ENCODE measurements at places on chromosomes 5 and 9. TPM values are rescaled to one million over a fixed set of nuclear protein-coding genes. Genes with fewer than 3 reads are reported as not detected.

The PCDHGA7 gene
- 0.31 TPM for total RNA-seq

The TENT4A gene
- 7.7 TPM for total RNA-seq

The MEF2C gene
- not detected for total RNA-seq

The ZFP37 gene
- total RNA-seq: 5.6 TPM

The ANXA2R gene
- 0.95 TPM for total RNA-seq

The NUP188 gene
- total RNA-seq: 54.1 TPM

The SPATA9 gene
- total RNA-seq: not detected

The NIPSNAP3A gene
- 23.8 TPM for total RNA-seq

The CDH10 gene
- total RNA-seq: 0.04 TPM

- no peak overlapping the region for H3K4me3 ChIP-seq
- peak; percentile 7 for DNase-seq
- no peaks in the 10 kb centered on the region for H3K27me3 ChIP-seq
These were observed 431.1 kb downstream of the DTWD2 start for GRCh38 chr5:118557251-118557661.

GRCh38 chr9:126564716-126565115, 49.0 kb upstream of the LMX1B start:
- peaks cover 17% of the 10 kb centered on the region for H3K4me1 ChIP-seq
- no peak for DNase-seq
- no peaks in the 10 kb centered on the region for H3K36me3 ChIP-seq

DNA sequence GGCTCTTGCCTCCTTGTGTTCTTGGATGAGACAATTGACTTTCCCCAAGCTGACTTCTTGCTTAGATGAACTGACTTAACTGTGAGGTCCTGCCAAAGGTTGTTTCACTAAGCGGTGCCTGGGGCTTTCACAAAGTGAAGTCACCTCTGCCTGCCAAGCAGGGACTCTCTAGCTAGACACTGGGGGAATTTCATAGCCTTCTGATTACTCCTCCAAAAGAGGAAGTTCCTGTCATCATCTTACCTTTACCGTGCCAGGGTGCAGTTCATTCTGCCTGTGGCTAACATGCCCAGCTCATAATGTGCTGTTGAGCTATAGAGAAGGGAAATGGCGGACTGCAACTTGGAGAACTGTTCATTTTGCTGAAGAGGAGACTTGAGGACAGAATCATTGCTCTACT, 472.0 kb upstream of the WWC1 start:
- no peaks in the 10 kb centered on the region for H3K36me3 ChIP-seq
- no peaks in the 10 kb centered on the region for H3K4me1 ChIP-seq
- H3K27ac ChIP-seq: no peak overlapping the region
- no peak for DNase-seq
- H3K27me3 ChIP-seq: no peaks in the 10 kb centered on the region
- no peak overlapping the region for H3K4me3 ChIP-seq

GRCh38 chr5:173456751-173457171, 128.5 kb upstream of the STC2 start:
- H3K27me3 ChIP-seq: no peaks in the 10 kb centered on the region
- no peaks in the 10 kb centered on the region for H3K36me3 ChIP-seq

DNA sequence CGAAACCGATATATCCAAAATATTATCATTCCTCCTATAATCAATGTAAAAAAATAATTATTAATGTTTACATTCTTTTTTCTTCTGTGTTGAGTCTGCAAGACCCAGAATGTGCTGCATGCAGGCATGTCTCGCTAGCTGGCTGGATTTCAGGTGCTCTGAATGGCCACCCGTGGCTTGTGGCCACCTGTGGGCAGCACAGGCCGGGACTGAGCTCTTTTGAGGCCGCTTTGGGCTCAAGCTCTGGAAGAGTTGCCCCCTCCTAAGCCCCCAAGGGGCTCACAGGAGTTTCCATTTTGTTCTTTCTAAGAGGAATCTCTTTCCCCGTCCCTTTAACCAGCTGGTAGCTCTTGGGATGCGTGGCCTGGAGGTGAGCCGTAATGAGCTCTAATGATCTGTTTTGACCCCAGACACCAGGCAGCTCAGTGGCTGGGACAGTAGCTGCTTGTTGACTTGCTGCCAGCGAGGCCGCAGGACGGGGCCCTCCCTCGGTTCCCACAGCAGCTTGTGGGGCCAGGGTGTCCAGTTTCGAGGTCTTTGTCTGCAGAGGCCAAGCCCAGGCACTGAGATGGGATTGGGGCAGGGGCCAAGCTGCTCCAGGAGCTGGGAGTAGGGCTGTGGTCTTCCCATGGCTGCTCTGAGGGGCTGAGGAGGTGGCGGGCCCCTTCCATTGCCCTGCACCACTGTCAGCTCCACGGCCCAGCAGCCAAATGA, 20.8 kb downstream of the ASS1 start:
- H3K4me3 ChIP-seq: no peak overlapping the region
- no peaks in the 10 kb centered on the region for H3K36me3 ChIP-seq
- H3K4me1 ChIP-seq: no peaks in the 10 kb centered on the region
- H3K27ac ChIP-seq: no peak overlapping the region
- no peaks in the 10 kb centered on the region for H3K27me3 ChIP-seq

DNA sequence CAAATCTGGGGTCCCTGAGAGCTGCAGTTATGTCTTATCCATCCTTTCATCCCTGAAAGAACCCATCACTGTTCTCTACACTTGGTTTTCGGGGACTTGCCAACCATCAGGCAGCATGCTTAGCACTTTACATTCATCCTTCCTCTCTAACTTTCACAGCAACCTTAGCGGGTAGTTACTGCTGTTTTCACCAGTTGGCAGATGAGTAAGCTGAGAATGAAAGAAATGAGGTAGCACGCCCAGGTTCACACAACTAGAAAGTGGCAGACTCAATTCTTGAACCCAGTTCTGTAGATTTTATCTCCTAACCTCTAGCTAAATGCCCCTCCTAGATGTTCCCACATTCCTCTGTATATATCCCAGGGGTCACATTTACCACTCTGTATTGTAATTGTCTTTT, 342.0 kb upstream of the WWC1 start:
- no peaks in the 10 kb centered on the region for H3K27me3 ChIP-seq
- H3K27ac ChIP-seq: no peak overlapping the region
- H3K4me3 ChIP-seq: no peak overlapping the region
- no peaks in the 10 kb centered on the region for H3K4me1 ChIP-seq
- DNase-seq: no peak

GRCh38 chr5:80141147-80141671, 106.1 kb downstream of the THBS4 start:
- no peaks in the 10 kb centered on the region for H3K4me1 ChIP-seq
- H3K27ac ChIP-seq: no peak overlapping the region
- H3K4me3 ChIP-seq: no peak overlapping the region
- no peak for DNase-seq

DNA sequence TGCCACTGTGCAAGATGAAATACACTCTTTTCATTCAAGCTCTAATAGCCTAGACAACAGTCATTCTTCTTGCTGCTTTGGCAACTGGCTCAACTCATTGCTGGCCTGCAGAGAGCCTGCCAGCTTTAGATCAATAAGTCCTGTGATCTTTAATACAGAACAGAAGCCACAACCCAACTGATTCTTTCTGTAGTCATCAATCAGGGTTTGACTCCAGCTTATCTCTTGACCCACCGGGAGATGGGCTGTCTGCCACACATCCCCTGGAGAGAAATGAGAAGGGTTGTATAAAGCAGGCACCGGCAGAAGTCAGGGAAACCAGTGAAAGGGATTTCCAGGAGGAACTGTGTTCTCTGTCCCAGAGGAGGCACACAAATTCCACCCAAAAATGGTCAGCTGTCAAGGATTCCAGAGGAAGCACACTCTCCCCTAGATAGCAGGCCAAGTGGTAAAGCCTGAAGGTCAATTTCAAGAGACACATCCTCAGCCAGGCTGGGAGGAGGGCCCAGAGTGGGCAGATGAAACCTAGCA, 24.5 kb downstream of the LHFPL2 start:
- H3K36me3 ChIP-seq: peaks cover 38% of the 10 kb centered on the region
- H3K4me1 ChIP-seq: peaks cover 53% of the 10 kb centered on the region
- no peak for DNase-seq
- no peak overlapping the region for H3K27ac ChIP-seq
- H3K27me3 ChIP-seq: no peaks in the 10 kb centered on the region
- no peak overlapping the region for H3K4me3 ChIP-seq

GRCh38 chr5:66680221-66680620, 84.0 kb downstream of the MAST4 start:
- no peak overlapping the region for H3K27ac ChIP-seq
- no peak for DNase-seq
- no peak overlapping the region for H3K4me3 ChIP-seq
- no peaks in the 10 kb centered on the region for H3K36me3 ChIP-seq

DNA sequence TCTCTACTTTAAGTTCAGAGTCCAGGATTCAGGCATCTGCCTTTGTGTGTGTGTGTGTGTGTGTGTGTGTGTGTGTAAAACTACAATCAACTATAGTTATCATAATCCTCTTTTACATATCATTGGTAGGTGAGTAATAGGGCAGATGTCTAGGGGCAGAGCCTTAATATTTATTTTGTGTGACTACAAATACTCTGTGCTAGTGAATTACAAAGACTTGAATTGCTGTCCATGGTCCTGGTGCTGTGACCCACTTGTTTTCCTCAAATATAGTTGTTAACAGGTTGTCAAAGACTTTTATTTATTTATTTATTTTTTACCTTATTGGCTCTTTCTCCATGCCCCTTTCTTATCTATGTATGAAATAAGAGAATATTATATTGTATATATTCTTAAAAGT, 196.8 kb downstream of the ANXA1 start:
- H3K4me3 ChIP-seq: no peak overlapping the region
- H3K4me1 ChIP-seq: no peaks in the 10 kb centered on the region
- DNase-seq: no peak
- H3K36me3 ChIP-seq: no peaks in the 10 kb centered on the region

GRCh38 chr5:104375345-104375744, 812.8 kb upstream of the NUDT12 start:
- H3K27ac ChIP-seq: no peak overlapping the region
- H3K36me3 ChIP-seq: no peaks in the 10 kb centered on the region
- H3K4me1 ChIP-seq: no peaks in the 10 kb centered on the region
- no peak for DNase-seq
- no peaks in the 10 kb centered on the region for H3K27me3 ChIP-seq

GRCh38 chr9:130172161-130172857, at the start of gene NCS1:
NCS1 (plus strand) TSS chr9:130172404; CDS start chr9:130172664, 260 bp downstream.
- H3K36me3 ChIP-seq: no peaks in the 10 kb centered on the region
- H3K27me3 ChIP-seq: peaks cover 5% of the 10 kb centered on the region
- peaks cover 16% of the 10 kb centered on the region for H3K4me1 ChIP-seq
- no peak for DNase-seq

DNA sequence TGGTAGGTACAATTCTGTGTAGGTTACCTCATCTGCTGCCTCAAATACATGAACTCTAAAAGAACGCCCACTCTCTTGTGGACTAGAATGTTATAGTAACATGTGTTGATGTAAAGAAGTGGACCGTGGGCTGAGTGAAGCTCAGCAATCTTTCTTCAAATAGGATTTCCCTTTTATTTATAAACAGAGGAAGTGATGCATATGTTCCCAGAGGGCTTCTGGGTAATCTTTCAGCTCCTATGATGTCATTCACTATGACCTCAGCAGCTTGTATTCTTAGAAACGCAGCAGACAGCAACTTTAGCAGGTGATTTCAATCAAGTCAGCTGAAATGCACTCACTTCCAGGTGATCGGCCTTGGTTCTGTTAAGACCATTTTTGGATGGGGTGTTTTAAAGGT, 14.4 kb downstream of the F2RL2 start:
- H3K36me3 ChIP-seq: peaks cover 14% of the 10 kb centered on the region
- H3K4me3 ChIP-seq: no peak overlapping the region
- DNase-seq: no peak
- no peaks in the 10 kb centered on the region for H3K27me3 ChIP-seq

DNA sequence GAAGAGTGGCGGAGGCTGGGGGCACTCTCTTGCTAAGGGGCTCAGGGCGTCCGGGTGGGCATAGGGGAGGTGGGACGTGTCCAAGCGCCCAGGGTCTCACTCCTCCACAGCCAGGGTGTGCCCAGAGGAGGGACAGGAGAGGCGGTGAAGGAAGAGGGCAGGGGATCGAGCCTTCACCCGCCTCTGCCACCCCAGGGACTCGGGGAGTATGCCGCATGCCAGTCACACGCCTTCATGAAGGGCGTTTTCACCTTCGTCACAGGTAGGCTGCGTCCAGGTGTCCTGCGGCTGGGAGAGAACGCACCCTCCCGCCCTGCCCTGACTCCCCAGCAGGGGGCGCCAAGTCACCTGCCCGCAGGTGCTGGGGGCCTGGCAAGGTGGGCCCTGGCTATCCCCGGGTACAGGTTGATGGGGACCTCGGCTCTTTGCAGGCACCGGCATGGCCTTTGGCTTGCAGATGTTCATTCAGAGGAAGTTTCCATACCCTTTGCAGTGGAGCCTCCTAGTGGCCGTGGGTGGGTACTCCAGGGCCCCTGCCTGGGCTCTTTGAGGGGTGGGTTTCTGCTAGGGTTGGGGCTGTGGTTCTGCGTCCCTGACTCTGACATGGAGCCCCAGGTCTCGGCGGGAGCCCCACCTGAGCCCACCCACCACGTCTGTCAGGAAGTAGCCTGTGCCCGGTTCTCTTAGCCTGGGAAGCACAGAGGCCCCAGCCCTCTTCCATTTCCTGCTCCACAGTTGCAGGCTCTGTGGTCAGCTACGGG, 552 bp downstream of the TMEM141 start:
- H3K4me1 ChIP-seq: peaks cover 82% of the 10 kb centered on the region
- H3K27ac ChIP-seq: peak overlapping the region; percentile 75
- H3K36me3 ChIP-seq: 0 out of 3 replicates have a peak, but pooled peaks cover 12% of the 10 kb centered on the region
- H3K4me3 ChIP-seq: peak overlapping the region; percentile 82

DNA sequence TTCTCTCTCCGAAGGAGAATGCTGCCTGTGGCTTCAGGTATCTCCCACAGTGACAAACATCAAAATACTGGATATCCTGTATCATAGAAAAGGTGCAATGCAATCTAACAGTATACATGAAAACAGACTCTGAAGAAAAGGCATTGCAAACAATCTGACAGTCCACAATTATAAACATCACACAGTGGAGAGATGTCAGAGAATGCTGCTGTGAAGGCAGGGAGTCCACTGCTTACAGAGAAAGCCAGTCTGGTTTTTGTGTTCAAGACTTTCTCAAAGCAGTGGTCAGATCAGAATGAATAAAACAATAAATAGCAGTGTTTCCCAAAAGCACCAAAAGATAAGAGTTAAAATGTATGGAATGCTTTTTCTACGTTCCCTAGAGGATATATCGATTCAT, 28.7 kb downstream of the TTC23L start:
- peak overlapping the region; percentile 55 for H3K27ac ChIP-seq
- H3K36me3 ChIP-seq: no peaks in the 10 kb centered on the region
- H3K4me1 ChIP-seq: peaks cover 39% of the 10 kb centered on the region
- no peak for DNase-seq

DNA sequence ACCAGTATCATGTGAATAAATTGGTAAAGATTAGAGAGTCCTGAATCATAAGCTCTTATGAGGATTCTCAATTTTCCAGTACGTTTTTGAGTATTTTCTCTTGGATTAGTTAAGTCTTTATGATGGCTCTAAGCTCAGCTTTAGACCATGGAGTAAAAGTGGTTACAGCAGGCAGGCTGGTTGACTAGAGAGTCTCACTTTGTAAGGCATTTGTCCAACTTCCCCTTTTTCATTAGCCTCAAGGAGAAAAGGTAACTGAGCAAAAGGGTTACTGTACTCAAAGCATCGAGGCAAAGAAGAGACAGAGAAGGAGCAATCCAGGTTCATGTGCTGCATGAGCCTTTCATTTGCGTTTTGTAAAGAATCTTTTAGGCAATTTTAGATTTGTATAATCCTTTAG, 8.5 kb downstream of the NOP16 start:
- peaks cover 6% of the 10 kb centered on the region for H3K4me1 ChIP-seq
- H3K27ac ChIP-seq: no peak overlapping the region
- no peak for DNase-seq
- peaks cover 39% of the 10 kb centered on the region for H3K36me3 ChIP-seq
- no peaks in the 10 kb centered on the region for H3K27me3 ChIP-seq
- H3K4me3 ChIP-seq: no peak overlapping the region

All from HepG2 (cell line).